ENCODE measurements at places on chromosomes 7 and 10.

DNA sequence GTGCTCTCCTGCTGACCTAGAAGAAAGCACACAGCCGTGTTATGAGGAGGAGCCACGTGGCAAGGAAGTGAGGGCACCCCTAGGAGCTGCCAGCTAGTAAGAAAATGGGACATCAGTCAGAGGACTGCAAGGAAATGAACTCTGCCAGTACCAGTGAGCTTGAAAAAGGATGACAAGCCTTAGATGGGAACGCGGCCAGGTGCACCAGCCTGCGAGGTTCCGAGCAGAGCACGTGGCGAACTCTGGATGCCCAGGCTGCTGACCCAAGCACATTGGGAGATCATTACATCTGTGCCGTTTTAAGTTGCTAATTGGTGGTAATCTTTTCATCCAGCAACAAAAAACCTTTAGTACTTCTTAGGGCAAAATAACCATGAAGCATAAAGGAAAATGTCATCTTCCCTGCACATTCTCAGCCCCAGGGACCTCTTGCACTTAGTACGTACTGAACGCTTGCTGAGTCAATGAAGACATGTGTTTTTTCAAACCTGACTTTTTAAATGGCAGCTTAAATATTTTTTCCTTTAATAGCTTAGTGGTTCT is 69.4 kb downstream of the AMZ1 start:
- no peak for DNase-seq

GRCh38 chr10:86141896-86142295 is 224.7 kb downstream of the GRID1 start:
- no peak for DNase-seq

- no peak for DNase-seq
Measured at GRCh38 chr7:158165711-158166110, 421.9 kb downstream of the PTPRN2 start.

DNA sequence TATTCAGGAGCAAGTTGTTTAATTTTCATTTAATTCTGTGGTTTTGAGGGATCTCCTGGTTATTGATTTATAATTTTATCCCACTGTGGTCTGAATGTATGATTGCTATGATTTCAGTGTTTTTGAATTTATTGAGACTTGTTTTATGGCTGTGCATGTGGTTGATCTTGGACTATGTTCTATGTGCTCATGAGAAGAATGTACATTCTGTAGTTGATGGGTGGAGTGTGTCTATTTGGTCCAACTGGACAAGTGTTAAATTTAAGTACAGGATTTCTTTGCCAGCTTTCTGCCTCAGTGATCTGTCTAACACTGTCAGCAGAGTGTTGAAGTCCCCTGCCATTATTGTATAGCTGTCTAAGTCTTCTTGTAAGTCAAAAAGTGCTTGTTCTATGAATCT is 34.8 kb upstream of the KIF5B start:
- no peak for DNase-seq

DNA sequence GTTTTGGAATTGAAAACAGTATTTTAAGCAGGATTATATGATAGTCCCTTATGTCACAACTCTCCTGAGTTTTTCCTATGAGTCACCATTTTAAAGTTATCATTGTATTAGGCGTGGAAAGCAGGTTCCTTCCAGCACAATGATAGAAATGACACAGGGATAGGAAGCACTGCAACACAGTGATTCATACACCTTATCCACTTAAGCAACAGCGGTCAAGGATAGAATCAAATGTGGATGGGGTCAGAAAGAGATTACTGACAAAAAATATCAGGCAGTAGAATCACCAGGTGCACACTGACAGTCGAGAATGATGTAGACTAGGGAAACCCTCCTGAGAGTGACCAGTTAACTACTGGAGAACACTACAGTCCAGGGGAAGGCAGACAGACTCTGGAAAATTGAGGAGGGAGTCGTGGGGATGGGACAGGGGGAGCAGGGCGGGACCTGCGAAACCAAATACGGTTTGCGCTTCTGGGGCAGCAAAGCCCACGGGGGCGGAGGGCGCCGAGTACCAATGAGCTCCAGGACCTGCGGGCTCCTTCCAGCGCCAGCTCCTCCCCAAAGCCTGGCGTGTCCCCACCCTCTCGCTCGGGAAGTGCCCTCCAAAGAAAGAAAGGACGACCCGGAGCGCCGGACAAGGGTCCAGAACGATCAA is 479 bp downstream of the PNPLA8 start:
- DNase-seq: no peak

GRCh38 chr7:157547611-157548010 is 210.8 kb downstream of the DNAJB6 start:
- no peak for DNase-seq

- DNase-seq: no peak
Measured at GRCh38 chr7:80207501-80207900, 72.9 kb downstream of the GNAI1 start.

All from stimulated activated CD8-positive, alpha-beta memory T cell treated with anti-CD3 and anti-CD28 coated beads, Interleukin-2, amount 100 ng/mL, for 1 hour (primary cell).